Stimulated activated CD8-positive, alpha-beta memory T cell treated with anti-CD3 and anti-CD28 coated beads, Interleukin-4, amount 100 ng/mL, for 1 hour (primary cell): ENCODE measurements at places on chromosomes 4 and X.

DNA sequence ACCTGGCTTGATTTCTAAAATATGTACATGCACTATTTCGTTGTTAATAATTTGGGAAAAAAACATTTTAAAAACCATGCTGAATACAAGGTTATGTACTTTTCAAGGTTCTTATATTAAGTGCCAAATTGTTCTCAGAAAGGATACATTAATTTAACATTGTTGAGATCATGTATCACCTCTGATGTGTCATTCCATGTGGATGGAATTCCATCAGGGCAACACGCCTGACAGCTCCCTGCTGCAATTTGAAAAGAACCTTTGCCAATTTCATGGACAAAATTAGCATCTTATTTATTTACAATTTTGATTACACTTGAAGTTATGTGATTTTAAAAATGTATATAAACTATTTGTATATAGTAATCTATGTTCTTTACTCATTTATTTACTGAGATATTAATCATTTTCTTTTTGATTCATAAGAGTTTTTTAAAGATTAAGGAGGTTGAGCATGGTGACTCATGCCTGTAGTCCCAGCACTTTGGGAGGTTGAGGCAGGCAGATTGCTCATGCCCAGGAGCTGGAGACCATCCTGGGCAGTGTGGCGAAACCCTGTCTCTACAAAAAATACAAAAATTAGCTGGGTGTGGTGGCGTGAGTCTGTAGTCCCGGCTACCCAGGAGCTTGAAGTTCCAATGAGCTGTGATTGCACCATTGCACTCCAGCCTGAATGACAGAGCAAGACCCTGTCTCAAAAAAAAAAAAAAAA lies 142.8 kb downstream of the ENPP6 start:
- no peak for DNase-seq

DNA sequence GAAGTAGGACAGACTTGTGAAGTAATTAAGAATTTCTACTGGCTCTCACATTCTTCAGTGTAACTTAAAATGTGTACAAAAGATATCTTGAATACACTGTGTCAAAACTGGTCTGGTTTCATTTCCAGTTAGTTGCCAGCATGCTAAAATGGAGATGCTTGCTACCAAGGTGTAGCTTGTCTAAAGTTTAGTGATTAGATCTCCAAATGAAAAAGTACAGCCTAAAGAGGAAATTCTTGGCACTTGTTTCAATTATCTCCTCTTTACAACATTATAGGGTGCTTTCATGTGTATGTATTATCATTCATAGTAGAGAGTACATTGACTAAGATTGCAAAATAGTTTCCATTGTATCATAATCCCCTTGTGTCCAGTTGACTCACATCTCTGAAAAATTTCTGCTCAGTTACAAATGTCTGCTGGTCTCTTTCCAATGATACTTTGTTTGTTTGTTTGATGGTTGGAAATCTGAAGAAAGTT lies 97.3 kb upstream of the SPRY1 start:
- no peak for DNase-seq

DNA sequence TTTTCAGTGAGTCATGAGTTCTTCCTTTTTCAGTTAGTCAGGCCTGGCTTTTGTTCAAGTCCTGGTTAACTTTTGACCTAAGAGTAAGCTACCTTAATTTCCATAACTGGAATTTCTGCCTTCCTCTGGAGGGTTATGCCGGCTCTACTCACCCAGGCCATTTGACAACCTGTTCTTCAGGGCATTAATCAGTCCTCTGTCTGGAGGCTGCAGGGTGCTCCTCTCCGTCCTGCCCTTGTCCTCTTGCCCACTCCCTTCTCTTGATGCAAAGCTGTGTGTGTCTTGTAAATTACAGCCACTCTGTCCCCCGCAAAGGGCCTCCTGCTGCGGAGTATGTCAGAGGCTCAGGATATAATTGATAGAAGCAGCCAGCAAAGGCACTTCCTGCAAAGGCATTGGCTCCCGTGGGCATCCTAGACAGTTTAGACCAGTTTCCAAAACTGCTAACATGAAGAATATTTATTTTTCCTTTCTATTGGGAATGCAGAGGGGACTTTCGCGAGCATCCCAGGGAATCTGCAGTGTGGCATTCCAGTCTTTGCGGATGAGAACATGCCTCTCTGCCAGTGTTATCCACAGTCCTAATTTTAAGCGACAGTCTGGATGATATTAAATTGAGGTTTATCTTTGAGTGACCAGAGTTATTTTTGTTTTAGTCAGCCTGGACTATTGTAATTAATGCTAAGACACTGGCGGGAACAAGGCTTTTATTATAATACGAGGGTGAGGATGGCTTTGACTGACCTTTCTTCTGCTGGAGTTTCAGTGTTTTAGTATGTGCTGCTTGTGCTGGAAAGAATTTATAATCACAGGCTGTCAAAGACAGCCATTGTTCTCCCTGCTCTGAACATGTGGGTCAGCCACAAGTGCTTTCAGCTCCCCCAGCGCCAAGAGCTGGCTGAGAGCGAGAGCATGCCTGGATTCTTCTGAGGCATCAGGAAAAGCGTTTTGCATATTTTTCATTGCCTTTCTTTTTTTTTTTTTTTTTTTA lies 74.2 kb downstream of the LIMCH1 start:
- DNase-seq, result no peak

GRCh38 chr4:182583703-182584415 lies 333.3 kb downstream of the DCTD start:
- no peak for DNase-seq

DNA sequence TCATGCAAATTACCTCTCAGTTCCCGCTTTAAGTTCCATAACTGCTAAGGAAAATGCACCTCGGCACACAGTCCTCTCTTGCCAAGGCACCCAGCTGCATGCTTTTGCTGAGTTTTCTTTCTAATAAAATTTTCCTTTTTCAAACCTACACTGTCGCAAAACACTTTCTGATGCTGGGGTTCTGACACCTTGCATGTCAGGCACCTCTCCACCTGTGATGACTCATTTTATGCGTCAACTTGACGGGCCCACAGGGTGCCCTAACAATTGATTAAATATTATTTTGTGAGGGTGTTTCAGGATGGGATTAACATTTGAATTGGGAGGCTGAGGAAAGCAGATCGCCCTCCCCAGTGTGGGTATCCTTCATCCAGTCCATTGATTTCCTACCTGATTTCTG lies 291.0 kb upstream of the STS start:
- no peak for DNase-seq

GRCh38 chr4:173835903-173836302 lies 305.9 kb upstream of the HAND2 start:
- no peak for DNase-seq

GRCh38 chrX:79330022-79330421 lies 37.1 kb downstream of the ITM2A start:
- no peak for DNase-seq

DNA sequence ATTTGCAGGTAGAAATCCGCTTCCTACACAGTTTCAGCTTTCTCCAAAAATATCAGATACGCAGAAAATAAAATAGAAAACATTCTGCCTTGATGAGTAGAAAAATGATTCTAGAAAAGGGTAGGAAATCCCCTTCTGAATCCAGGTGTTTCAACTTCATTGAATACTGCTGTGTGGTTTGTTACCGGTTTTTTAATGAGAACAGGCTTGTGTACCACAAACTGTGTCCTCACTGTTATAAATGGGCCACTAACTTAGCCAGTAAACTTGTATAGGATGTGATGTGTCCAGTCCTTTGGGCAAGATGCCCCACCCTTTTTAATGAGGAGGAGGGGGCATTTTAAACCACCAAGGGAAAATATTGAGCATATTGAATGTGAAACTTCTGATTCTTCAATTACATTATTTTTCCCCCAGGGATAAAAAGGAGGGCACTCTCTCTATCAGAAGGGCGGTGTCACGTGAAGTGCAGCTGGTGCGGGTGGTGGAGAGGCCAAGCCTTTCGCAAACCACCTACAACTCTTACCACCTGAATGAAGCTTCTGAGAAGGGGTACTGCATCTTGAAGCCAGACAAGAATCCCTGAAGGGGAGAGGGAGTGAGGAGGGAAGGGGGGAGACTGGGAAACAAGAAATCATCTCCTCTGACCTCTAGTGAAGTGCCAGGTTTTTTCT lies 4.5 kb downstream of the CXXC4 start:
- DNase-seq, result no peak

- no peak for DNase-seq
These were observed 24.2 kb upstream of the RASL11B start for GRCh38 chr4:52837716-52838558.

- DNase-seq, result no peak
These were observed 527.2 kb upstream of the EPHA5 start for GRCh38 chr4:66197451-66197850.
